ENCODE measurements at places on chromosomes 5 and 9.

GRCh38 chr5:2714805-2715204 is 36.7 kb downstream of the IRX2 start:
- no peak for DNase-seq

- no peak for DNase-seq
These were observed 31.6 kb upstream of the LECT2 start for GRCh38 chr5:135986401-135986800.

GRCh38 chr5:153491038-153491744 is 721 bp downstream of the GRIA1 start:
- no peak for DNase-seq

GRCh38 chr9:13587571-13587970 is 308.1 kb upstream of the MPDZ start:
- DNase-seq = no peak

- no peak for DNase-seq
These were observed 1.1 kb downstream of the SPEF2 start for GRCh38 chr5:35618781-35619180.

DNA sequence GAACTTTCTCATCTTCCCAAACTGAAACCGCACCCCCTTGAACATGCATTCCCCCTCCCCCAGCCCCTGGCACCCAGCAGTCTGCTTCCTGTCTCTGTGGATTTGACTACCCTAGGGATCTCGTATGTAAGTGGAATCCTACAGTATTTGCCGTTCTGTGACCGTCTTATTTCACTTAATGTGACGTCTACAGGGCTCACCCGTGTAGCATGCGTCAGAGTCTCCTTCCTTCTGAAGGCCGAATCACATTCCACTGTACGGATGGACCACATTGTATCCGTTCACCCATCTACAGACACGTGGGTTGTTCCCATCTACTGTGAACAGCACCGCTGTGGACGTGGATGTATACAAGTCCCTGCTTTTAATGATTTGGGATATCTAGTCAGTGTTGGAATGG is 4.5 kb downstream of the PRRX2 start:
- peak; percentile 86 for DNase-seq

GRCh38 chr9:30301271-30301963 is 2083.0 kb upstream of the ACO1 start:
- DNase-seq = no peak

GRCh38 chr5:77928776-77929300 is 152.7 kb upstream of the TBCA start:
- DNase-seq = no peak

DNA sequence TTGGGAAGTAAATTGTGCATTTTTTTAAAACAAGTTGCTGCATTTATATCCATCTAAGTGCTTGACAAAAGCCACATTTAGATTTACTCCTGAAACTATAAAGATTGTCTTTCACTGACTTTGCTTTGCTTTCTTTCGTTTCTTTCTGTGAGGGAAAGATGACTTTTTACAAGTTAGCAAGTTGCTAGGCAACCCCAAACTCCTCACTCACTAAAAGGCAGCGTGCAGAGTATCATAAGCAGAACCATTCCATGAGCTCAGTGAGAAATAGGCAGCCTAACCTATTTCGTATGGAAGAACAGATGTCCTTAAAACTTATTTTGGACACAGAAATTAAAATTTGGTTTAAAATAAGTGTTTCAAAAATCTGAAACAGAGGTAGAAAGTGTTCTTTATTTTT is 29.0 kb downstream of the KLF9 start:
- no peak for DNase-seq

DNA sequence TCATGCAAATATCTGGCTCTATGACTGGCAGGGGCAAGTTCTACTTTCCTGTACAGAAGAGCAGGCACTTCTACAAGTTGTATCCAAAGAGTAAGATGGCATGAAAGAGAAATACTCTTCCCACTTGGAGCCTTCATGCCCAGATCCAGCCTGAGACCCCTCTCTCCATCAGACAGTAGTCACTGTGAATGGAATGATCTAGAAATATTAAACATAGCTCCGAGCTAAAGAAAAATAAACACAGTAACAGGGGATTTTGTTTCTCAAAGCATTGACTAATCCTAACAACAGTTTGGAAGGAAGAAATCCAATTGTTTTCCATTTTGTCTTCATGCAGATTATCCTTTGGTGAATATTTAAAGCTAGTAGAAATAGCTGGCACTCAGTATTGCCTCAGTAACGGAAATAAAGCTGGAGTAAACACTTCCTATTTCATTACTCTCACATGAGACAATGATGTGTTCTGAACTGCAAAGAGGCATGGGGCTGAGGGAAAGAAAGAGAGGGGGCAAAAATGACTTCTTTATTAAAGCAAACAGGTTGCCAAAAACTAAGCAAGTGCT is 100.0 kb downstream of the SEMA5A start:
- DNase-seq = no peak

DNA sequence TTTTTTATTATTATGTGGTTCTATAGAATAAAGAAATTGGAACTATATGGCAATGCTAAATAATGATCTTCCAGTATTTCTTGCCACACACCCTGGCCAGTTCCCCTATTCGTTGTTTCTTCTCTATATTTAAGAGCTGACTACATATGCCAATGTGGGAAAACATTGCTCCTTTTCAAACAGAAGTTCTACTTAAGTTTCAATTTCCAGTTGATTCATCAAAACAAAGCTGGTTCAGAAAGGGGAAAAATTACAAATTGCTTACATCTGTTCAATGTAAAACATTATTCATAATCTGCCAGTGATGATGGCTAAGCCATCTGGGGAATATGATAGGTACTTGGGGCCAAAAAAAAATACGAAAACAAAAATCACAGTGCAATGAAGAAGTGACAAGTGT is 76.9 kb downstream of the ST8SIA4 start:
- no peak for DNase-seq

GRCh38 chr5:10862085-10862484 is 101.1 kb upstream of the DAP start:
- no peak for DNase-seq

- DNase-seq = no peak
These were observed 17.8 kb upstream of the SLC25A51 start for GRCh38 chr9:37921546-37922300.

GRCh38 chr9:14393418-14393817 is 79.5 kb upstream of the NFIB start:
- DNase-seq = no peak

- peak; percentile 59 for DNase-seq
These were observed 7.5 kb downstream of the NDFIP1 start for GRCh38 chr5:142115937-142116614.

- no peak for DNase-seq
These were observed 2389.5 kb downstream of the MAT2B start for GRCh38 chr5:165894916-165895315.

GRCh38 chr5:172163346-172163745 is 24.7 kb downstream of the STK10 start:
- DNase-seq = no peak

DNA sequence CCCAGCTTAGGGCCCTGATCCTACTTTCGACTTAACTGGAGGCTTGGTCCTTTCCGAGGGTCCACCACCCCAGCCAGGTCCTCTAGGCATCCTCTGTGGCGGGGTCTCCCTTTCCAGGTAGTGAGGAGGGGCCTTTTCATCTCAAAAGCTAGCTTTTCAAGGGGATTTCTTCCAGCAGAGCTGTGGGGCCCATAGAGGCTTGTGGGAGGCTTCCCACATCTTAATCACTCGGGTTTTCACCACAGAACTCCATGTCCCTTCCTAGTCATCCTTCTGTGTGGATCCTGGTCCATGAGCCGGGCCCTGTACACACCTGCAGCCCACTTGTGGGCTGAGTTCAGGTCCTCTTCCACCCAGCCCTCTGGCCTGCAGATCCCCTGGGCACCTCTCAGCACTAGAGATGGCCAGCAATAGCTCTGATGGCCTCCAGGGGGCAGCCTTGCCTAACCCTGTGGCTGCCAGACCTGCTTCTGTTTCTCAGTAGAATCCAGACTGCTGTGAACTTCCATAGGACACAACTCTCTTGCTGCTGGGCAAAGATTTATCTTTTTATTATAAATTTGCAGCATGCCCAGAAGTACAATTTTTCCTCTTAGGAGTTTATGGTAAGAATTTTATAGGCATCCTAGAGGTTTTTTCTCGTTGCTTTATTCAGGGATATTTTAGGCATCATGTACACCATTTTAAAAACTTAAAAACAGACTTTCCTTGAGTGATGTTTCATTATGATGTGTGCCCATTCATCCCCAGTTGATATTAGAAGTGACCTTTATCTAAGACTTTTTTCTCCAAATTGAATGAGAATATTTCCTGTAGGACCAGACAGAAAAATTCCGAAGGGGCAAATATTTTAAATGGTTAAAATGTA is 208.9 kb downstream of the TRIO start:
- peak; percentile 70 for DNase-seq

DNA sequence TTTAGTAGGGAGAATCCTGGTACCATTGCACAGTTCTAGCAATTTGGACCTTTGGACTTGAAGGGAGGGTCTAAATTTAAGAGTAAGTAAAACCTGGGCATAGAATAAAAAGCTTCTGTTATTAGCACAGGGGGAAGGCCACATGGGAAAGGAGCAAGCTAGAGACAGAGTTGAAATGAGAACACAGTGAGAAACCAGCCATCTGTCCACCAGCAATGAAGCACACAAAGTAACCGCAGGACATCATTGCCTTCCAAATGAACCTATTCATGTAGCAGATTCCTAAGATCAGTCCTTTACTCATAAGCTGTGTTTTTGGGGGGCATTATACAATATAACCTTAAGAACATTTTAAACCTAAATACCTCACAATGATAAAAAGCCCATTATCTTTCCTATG is 407.4 kb downstream of the HCN1 start:
- no peak for DNase-seq

DNA sequence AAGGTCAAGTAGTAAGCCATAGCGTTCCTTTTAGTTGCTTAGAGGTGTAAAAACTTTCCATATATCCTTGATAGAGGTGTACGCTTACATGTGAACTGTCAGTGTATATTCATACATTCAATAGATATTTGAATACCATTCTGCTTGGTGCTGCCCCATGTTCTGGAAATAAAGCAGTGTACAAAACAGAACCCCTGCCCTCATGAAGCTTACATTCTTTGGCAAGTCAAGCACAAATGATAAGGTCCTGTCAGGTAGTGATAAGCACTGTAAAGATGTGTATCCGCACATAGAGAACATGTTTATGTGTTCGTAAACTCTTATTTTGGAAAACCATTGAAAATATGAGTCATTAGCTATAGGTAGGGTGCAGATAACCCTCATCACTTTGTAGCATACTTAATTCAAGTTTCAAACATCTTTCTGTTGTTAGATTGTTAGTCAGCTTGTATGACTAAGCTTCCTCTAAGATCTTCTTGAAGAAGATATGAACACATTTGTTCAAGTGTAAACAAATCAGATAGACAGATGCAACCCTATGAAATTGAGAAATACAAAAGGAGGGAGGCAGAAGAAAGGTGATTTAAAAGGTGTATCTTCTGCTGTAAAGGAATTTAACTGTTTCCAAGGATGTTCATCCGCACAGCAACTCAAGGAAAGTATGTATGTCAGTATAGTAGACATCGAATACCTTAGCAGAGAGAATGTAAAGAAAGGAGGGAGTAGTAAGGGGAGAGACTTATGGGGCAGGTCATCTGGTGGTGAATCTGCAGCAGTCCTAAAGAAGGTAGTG is 1.6 kb downstream of the GTF3C4 start:
- DNase-seq = no peak

- no peak for DNase-seq
These were observed 5.8 kb upstream of the C6 start for GRCh38 chr5:41218929-41219657.

GRCh38 chr5:167688341-167689130 is 602.9 kb upstream of the WWC1 start:
- no peak for DNase-seq

GRCh38 chr9:4864234-4864661 is 71.5 kb downstream of the RCL1 start:
- no peak for DNase-seq

GRCh38 chr9:85522459-85523092 is 219.2 kb downstream of the AGTPBP1 start:
- DNase-seq = peak; percentile 55

- DNase-seq = peak; percentile 65
These were observed 37.3 kb downstream of the FBXW2 start for GRCh38 chr9:120755810-120756434.

GRCh38 chr9:121634329-121635261 is 16.8 kb upstream of the DAB2IP start:
- DNase-seq = no peak

DNA sequence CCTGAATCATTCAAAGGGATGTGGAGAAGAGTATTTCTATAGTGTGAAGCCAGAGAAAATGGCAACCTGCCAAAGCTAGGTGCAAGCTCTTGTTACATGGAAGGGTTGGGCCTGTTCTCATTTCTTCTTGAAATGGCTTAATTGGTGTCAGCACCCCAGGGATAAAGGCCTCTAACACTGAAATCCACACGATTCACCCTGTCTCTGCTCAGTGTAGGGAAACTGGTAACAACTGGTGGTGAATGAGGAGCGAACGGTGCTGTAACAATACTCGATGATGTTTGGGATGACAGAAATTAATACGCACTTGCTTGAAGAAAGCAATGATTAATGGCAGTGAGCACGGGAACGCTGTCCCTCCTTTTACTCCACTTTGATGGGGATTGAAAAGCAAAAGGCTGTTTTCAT is 16.2 kb downstream of the PBX3 start:
- peak; percentile 33 for DNase-seq

DNA sequence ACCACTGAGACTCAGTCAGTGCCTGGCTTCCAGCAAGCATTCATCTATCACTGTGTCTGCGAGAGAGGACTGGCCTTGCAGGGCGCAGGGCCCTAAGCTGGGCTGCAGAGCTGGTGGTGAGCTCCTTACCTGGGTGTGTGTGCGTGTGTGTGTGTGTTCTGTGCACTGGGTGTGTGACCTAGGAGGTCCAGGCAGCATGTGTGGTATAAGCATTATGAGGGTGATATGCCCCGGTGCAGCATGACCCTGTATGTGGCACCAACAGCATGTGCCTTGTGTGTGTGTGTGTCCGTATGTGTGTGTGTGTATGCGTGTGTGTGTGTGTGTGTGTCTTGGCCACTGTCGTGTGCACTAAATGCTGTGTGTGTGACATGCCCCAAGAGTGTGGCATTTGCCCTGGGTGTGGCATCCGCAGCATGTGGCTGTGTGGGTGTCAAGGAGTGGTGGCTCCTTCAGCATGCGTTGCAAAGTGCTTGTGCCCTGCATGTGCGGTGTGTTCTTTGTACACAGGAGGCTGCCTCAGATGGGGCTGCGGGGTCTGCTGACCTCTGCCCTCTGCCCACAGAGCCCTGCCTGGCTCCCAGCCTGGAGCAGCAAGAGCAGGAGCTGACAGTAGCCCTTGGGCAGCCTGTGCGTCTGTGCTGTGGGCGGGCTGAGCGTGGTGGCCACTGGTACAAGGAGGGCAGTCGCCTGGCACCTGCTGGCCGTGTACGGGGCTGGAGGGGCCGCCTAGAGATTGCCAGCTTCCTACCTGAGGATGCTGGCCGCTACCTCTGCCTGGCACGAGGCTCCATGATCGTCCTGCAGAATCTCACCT is 3.3 kb downstream of the FGFR4 start:
- DNase-seq = no peak
